ENCODE measurements at places on chromosomes 13 and 19.

DNA sequence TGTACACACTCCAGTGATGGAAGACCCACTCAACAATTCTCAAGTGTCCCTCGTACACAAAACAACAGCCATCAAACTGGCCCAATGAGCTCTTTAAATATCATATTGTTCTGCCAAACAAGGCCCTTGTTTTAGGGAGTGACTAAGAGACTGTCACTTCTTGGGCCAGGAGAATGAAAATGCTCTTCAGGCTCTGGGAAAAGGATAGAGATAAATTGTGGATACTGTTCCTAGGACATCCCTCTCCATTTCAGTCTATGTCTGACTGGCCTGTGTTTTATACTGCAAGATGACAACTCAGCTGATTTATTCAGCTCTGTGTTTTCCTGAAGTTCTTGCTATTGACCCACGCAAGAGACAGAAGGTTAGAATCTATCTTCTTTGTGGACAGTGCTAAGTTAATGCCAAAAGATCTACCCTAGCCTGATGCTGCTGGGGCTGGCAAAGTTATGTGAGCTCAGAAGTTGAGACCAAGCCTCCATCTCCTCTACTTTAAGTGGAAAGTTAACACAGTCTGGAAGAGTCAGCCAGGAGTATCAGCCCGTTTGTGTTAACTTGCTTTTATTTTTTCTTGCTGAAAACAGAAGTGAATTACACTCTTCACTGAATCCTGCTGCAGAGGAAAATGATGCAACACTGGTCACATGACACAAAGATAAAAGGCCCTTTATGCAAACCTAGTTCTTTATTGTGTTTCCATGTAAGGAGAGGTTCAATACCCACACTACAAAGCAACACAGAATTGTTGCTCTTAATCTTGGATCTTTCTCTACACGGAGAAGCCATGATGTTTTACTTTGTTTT, 14.6 kb downstream of the FRY start:
- DNase-seq = peak; percentile 9

GRCh38 chr19:4080473-4080872, 13.8 kb upstream of the ZBTB7A start:
- no peak for DNase-seq

GRCh38 chr13:25608181-25608580, 236.4 kb downstream of the ATP8A2 start:
- DNase-seq = no peak

GRCh38 chr13:29572575-29572974, 22.9 kb downstream of the SLC7A1 start:
- DNase-seq = no peak

GRCh38 chr19:3509566-3509989, 3.5 kb downstream of the FZR1 start:
- DNase-seq = no peak

DNA sequence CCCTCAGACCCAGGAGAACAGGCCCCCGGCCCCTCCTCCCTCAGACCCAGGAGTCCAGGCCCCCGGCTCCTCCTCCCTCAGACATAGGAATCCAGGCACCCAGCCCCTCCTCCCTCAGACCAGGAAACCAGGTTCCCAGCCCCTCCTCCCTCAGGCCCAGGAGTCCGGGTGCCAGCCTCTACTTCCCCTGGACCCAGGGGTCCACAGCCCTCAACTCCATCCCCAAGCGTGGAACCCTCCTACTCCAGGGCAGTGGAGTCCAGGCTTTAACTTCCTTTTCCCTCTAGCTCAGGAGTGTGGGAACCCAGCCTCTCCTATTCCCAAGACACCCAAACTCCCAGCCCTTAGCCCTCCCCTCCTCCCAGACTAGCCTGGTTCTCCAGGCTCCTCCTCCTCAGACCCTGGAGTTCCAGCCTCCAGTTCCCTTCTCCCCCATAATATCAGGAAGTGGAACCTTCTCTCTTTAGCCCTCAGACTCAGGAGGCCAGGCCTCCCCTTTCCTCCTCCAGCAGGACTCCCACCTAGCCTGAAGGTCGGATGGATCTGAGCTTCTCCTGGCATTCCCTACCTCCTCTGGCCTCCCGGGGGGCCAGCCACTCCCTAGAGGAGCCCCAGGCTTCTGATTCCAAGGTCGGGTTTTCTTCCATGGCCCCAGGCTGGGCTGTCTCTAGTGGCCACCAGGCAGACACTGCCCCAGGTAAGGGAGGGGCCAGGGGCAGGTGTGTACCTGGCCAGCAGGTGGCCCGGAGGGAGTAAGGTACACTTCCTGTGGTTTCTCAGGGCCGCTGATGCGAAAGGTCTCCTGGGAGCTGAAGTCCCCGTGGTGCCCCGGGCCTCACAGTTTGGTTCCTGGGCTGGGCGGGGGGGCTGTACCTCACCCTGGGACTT, at the start of gene TMC4:
TSS of gene TMC4 (minus strand) at position 690 of the 888 bp plus-strand sequence. CDS start at position 647, 43 bp downstream.
- no peak for DNase-seq

- DNase-seq = no peak
These were observed 59.5 kb downstream of the SLC7A1 start for GRCh38 chr13:29535663-29536655.

GRCh38 chr19:16309643-16310042, 15.0 kb upstream of the KLF2 start:
- DNase-seq = no peak

DNA sequence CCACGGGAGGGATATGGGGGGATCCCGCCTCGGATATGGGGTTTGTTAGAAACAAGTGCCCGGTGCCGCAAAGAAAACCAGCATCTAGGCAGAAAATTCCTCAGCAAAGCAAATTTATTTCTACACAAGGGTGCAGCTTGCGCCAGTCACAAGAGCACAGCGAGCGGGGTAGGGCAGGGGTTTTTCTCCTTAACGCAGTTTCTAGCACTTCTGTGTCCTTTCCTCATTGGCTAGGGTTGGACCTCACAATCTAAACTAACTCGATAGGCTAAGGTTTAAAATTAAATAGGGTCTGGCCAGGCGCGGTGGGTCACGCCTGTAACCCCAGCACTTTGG, 595 bp downstream of the ZNF440 start:
- DNase-seq = no peak

DNA sequence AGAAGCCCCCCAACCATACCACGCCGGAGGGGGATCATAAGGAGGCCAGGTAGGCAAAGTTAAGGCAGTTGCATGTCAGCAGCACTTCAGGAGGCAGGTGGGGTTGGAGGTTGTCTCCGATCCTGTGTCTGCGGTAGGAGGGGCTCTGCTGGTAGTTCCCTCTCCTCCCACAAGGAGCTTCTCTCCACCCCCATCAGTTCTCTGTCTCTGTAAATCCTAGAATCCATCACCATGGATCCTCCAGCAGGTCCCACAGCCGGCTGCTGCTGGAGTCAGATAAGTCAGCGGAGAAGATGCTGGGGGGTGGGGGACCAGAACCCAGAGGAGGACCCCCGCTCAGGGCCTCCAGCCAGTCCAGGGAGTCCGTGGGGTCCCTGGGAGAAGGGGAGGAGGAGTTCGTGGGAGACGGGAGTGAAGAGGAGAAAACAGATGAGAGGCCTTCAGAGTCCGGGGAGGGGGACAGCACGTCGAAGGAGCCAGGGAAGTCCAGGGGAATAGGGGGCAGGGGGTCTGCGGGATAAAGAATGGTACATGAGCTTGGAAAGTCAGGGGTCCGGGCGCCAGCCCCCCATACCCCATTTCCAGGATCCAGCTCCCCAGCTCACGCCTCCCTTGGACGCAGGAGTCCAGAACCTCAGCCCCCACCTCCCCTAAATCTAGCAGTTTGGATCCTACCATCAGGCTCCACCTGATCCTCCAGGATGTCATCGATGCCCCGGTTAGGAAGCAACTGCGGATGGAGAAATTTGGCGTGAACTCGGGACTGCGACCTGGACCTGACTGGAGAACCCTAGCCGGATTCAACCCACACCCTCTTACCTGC, 6.3 kb downstream of the MAMSTR start:
- DNase-seq = no peak

- DNase-seq = no peak
These were observed 126.1 kb upstream of the KL start for GRCh38 chr13:32889986-32890565.

GRCh38 chr19:46515879-46516350, 20.2 kb upstream of the PNMA8B start:
- no peak for DNase-seq

GRCh38 chr13:114328034-114328433, 13.7 kb downstream of the CHAMP1 start:
- no peak for DNase-seq

GRCh38 chr19:57830071-57830602, at the start of gene ZNF587B:
TSS of gene ZNF587B (plus strand) at chr19:57830299. CDS start at chr19:57830529, 230 bp downstream.
- peak; percentile 76 for DNase-seq

DNA sequence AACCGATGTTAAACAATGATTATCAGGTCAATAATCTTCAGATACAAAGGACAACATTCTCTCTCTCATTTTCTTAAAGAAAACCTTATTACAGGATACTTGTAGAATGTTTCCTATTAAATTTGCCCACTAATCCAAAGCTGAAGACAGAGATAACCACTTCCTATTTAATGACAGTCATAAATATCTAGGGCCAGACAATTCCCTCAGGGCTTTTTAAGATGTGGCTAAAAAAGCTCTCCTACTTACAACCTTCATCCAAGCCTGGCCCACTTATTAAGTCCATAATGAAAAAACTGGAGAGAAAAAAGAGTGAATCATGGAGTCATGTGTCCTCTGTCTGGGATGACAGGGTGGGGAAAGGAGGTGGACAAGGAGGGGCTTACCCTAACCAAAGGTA, 235.9 kb downstream of the KLF12 start:
- no peak for DNase-seq

- no peak for DNase-seq
These were observed 437.3 kb upstream of the ZNF507 start for GRCh38 chr19:31908080-31908479.

GRCh38 chr13:94712812-94713560, 641 bp upstream of the SOX21 start:
- peak; percentile 11 for DNase-seq

DNA sequence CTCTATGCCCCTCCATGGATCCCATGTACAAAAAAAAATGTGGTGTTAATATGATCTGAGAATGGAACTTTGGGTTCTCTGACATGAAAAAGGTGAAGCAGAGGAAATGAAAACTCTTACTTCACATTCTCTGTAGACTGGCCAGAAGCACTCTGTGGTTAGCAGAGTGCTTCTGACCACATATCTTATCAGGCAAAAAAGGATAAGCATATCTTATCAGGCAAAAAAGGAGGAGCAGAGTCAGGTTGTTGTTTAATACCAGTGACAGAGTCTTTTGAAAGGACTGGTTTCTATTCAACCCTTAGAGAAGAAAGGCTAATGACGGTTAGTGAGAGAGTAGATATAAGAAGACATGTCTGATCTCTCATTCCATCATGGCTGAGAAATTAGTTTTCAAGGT, 1404.8 kb downstream of the SLITRK1 start:
- no peak for DNase-seq

GRCh38 chr19:45137179-45137761, 23.5 kb downstream of the NKPD1 start:
- peak; percentile 7 for DNase-seq

- DNase-seq = no peak
These were observed 56.4 kb upstream of the NPAS1 start for GRCh38 chr19:46963093-46963734.

DNA sequence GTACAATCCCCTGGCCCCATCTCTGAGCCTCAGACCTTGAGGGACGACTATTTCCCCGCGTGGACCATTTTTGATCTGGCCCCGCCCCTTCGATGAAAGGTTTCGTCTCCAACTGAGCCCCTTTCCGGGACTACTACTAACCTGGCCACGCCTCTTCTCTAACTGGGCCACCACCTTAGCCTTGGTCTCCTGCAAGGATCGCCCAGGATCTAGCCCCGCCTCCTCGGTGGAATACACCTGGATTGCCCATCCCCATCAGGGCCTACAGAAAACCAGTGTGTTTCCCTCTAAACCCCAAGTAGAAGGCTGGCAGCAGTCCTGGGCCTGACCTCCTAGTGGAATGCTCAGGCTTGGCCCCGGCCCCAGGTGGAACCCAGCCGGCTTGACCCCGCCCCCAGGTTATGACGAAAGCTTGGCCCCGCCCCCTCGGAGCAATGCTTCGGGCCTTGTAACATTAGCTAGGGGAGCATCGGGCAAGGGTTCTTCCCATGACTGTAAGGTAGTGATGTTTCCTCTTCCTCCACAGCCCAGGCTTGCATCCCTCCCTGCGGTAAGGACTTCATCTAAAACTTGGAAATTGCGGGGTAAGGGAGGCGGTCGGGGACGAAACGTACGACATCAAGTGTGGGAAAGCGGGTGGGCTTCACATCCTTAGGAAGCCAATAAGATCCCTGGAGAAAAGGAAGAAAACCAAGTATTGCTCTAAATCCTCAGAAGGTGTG, 9.1 kb downstream of the SPACA6 start:
- no peak for DNase-seq

- DNase-seq = no peak
These were observed 7.9 kb downstream of the PDX1 start for GRCh38 chr13:27927444-27928352.

GRCh38 chr13:68727798-68728197, 1379.8 kb upstream of the ATXN8OS start:
- no peak for DNase-seq
